Hematopoietic multipotent progenitor cell treated with erythropoietin and hydrocortisone succinate and interleukin-3 and kit ligand, for 8 days (in vitro differentiated cells): ENCODE measurements at places on chromosomes 16 and 17.
A peak's percentile ranks its signal among the peaks of the same experiment; 100 is the strongest.

- peak; percentile 30 for DNase-seq
Measured at GRCh38 chr17:58541249-58541648, 26.8 kb upstream of the MTMR4 start.

GRCh38 chr17:41588126-41588810 is 1.6 kb upstream of the KRT14 start:
- DNase-seq, result no peak

DNA sequence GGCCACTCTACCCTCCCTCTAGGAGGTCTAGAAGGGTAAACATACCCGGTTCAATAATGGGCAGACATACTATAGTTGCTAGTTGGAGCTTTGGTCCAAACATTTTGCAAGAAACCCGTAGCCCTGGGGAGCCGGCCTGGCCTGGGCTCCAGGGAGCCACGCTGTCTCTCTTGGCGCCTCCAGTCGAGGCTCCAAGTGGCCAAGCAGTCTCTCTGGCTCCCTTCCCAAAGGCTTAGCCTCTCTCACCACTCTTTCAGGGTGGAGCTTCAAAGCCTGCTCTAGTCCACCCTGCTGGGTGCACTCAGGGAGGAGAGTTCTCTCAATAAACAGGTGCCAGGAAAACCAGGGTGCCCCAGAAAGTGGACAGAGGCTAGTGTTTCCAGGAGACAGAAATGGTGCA is 32.2 kb downstream of the RCVRN start:
- DNase-seq, result no peak

DNA sequence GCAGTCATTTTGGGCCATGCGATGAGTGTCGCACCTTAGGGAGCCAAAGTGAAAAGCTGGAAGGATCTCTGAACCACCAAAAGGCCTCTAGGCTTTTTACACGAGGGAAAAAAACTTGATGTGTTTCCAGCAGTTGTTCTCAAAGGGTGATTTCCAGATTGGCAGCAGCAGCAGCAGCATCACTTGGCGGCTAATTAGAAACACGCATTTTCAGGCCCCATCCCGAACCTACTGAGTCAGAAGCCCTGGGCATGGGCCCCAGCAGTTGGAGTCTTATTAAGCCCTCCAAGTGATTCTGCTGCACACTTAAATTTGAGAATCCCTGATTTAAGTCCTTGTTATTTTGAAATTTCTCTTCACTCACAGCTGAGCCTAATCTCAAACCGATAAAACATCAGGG is 25.3 kb upstream of the PYY start:
- no peak for DNase-seq

- DNase-seq, result no peak
Measured at GRCh38 chr17:51029142-51029541, 91.5 kb downstream of the SPAG9 start.

- DNase-seq, result no peak
Measured at GRCh38 chr17:39073916-39074315, 77.5 kb downstream of the PLXDC1 start.

GRCh38 chr17:46179375-46179999 is 13.7 kb downstream of the KANSL1 start:
- no peak for DNase-seq

GRCh38 chr17:44043272-44043696 is 23.2 kb downstream of the LSM12 start:
- no peak for DNase-seq

DNA sequence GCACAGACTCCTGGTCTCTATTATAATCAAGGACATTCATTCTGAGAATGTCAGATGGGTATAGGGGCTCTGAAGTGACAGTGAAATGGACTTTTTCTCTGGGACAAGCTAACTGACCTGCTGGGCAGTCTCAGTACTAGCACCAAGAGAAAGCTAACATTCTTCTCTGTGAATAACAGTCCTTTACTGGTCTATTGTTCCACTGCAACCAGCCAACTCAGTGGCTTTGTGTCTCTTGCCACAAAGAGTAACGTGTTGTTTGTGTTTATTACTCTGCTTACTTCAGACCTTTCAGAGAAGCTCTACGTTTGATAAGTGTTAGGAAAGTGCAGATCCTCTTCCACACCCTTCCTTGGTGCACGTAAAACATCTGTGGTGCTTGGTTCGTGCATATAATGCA is 61.5 kb upstream of the BCAR1 start:
- DNase-seq, result no peak

DNA sequence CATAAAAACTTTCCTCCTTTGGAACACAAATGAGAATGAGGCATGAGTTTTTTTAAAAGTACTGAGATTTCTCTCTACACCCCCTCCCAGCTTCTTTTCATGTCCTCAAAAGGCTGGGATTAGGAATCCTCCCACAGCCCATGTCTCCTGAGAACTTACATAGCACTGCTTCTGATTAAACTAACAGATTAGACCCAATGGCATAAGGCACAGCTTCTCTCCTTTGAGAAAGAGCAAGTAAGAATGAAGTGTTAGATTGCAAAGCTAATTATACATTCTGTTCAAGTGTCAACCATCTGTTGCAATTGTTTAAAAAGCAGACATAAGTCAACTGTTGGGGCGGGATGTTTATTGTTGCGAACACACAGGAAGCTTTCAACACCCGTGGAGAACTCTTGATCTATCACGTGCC is 715.1 kb downstream of the CDH11 start:
- DNase-seq, result no peak

DNA sequence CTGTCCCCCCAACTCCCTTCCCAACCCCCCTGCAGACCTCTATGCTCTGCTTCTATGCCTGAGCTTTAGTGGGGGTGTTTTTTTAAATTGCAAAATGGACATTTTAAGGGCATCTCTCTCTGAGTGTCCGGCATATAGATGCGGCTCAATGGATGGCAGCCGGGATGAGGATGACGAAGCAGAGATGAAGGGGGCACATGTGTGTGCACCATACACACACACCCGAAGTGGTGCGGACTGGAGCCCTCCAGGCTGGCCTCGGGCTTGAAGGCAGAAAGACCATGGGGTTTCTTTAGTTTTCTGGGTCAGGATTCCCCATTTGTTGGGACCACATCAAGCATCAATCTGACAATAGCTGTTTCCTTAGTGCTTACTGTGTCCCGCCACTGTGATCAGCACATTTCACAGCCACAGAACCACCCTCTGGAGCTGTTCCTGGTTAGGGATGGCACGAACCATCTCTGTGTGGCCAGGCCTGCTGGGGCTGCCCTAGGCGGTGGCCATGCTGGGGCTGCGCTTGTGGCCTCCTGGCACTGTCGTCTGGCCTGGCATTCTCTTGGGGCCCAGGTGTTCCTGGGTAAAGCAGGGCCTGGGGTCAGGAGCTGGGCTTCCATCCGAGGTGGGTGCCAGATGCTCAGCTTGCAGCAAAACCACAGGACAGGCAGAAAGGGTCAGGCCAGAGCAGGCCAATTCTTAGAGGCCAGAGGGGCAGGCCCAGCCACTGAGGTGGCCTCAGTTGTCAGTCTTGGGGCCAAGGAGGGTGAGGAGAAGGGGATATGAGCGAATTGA is 49.9 kb downstream of the NT5M start:
- DNase-seq, result no peak

- DNase-seq, result peak; percentile 32
Measured at GRCh38 chr16:50166511-50167500, 13.7 kb downstream of the TENT4B start.

DNA sequence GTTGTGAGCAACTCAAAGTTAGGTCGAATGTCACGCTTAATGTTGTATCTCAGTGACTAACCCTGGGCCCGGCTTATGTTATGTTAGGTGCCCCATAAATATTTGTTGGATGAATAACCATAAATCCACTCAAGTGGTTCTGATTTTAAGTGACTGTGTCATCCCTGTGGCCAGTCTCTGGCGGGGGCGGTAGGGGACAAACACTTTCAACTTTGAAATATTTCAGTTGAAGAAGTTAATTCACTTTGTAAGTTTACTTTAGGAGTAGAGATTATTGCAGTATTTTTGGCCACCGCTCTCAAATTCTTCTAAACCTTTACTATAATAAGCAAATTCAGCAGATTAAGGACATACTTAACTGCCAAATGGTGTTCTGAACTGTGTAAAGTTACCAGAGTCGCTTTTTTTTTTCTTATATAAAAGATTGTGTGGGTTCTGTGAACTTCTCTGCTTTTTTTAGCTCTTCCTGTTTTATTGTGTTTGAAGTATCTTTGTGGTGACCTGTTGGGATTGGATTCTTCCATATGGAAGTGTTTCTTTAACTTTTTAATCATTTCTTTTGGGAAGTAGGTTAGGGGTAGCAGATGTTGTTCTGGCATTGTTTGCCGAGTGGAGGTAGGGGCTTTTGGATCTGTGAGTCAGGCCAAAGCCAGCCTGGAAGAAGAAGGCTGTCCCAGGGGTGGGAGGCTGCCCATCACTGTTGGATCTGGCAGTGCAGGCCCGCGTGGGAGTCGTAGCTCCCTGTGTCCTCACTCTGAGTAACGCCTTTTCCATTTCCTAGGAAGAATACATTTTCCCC is 61.4 kb upstream of the TBX2 start:
- DNase-seq, result no peak

GRCh38 chr17:66604376-66604775 is 230.5 kb upstream of the CACNG5 start:
- DNase-seq, result no peak

DNA sequence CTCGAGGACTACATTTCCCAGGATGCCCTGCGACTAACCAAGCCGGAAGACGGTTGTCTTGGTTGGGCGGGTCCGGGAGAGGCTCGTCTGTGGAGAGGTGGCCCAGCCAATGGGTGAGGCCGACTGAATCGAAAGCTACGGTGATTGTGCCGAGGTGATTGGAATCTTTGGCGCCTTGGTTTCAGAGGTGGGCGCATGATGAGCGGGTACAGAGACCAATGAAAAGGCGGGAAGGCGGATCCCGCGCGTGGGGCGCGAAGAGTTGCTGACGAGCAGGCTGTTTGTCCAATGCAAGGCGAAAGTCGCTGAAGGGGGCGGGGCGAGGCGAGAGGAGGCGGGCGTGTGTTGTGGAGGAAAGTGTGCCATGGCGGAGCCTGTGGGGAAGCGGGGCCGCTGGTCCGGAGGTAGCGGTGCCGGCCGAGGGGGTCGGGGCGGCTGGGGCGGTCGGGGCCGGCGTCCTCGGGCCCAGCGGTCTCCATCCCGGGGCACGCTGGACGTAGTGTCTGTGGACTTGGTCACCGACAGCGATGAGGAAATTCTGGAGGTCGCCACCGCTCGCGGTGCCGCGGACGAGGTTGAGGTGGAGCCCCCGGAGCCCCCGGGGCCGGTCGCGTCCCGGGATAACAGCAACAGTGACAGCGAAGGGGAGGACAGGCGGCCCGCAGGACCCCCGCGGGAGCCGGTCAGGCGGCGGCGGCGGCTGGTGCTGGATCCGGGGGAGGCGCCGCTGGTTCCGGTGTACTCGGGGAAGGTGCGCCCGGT is at the start of gene NFATC2IP:
NFATC2IP (plus strand) TSS at position 290 of the 762 bp plus-strand sequence; CDS start at position 365, 75 bp downstream.
- DNase-seq, result peak; percentile 100

GRCh38 chr16:84184775-84185174 is 2.1 kb downstream of the TAF1C start:
- no peak for DNase-seq

GRCh38 chr17:39618246-39618913 is 8.4 kb upstream of the PPP1R1B start:
- DNase-seq, result peak; percentile 13

- no peak for DNase-seq
Measured at GRCh38 chr16:75263963-75264445, 12.6 kb upstream of the BCAR1 start.

DNA sequence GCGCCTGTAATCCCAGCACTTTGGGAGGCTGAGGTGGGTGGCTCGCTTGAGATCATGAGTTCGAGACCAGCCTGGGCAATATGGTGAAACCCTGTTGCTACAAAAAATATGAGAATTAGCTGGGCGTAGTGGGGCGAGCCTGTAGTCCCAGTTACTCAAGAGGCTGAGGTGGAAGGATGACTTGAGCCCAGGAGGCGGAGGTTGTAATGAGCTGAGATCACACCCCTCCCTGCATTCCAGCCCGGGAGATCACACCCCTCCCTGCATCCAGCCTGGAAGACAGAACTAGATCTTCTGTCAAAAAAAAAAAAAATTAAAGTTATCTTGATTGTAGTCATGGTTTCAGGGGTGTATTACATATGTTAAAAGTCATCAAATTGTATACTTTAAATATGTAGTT is 26.8 kb upstream of the GLG1 start:
- no peak for DNase-seq

DNA sequence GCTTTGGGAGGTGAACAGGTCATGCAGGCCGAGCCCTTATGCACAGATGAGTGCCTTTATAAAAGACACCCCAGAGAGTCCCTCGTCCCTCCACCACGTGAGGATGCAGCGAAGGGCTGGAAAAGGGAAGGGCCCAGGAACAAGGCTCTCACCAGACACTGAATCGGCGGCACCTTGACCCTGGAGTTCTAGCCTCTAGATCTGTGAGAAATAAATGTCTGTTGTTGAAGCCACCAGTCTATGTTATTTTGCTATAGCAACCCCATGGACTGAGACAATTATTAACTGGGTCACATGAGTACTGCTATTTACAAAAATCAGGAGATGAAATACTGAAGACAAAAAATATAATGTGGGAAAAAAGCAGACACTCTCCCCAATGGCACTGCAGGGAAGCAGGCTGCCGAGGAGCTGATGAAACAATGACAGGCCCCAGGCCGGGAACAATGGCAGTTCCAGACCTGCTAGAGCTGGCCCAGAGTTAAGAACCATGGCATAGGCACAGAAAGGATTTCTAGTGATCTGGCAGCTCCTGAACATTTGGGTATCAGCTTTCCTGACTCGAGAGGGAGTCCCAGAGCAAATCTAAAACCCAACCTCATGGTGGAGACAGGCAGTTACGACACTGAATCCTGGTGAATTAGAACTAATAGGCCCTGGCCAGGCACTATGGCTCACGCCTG is 17.8 kb upstream of the GGA2 start:
- DNase-seq, result no peak

DNA sequence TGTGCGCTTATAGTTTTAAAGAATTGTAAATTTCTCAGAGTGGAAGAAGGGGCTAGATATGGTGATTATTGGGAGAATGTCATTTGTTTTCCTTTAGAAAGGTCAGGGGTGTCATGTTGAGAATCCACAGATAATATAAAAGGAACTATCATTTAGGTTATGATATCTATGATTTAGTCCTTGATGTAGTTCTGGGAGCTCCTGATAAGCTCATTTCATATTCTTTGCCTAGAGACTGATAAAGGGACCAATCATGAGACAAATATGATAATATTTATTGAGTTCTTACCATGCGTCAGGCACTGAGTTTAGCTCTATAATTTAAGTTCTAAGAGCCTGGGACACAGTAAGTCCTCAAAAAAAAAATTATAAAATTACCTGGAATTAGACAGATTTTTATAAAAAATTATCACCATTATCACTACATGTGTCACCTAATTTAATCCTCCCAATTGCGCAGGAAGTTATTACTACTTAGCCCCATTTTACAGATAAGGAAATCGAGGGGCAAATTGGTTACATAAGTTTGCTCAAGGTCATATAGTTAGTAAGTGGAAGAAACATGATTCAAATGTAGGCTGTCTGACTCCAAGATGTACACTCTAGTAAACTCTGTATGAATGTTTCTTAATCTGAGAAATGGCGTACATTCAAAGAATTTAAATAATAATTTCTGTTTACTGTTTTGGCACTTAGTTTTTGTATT is 2.5 kb downstream of the AATF start:
- peak; percentile 56 for DNase-seq
